ENCODE measurements at places on chromosomes 6 and 20. TPM values are rescaled to one million over a fixed set of nuclear protein-coding genes. Genes with fewer than 3 reads are reported as not detected.

GRCh38 chr20:49285813-49286494 is 8.1 kb upstream of the ZNFX1 start:
- DNase-seq, result no peak

GRCh38 chr20:62365814-62366369 is 1.2 kb downstream of the LAMA5 start:
- DNase-seq, result no peak

GRCh38 chr6:161303628-161304340 is 29.9 kb upstream of the AGPAT4 start:
- DNase-seq, result no peak

GRCh38 chr6:119672725-119673124 is 323.2 kb upstream of the MAN1A1 start:
- DNase-seq, result no peak

DNA sequence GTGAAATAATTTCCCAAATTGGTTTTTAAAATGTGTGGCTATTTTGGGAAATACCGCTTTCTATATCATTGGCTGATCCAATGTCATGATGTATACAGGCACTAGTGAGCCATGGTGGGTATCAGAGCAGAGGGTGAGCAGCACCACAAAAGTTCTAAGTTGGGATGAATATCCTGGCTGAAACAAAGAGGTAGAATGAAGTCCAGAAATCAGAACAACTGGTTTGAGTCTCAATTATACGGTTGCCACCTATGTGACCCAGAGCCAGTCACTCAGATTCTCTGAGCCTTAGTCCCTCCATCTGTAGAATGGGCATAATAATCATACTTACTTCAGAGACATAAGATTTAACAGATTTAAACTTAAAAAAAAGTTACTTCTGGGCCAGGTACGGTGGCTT is 172.3 kb downstream of the ZFP64 start:
- DNase-seq, result no peak

- no peak for DNase-seq
Observed at GRCh38 chr20:3129094-3129493, 30.6 kb downstream of the FASTKD5 start.

GRCh38 chr20:41433203-41433602 is 66.6 kb upstream of the EMILIN3 start:
- DNase-seq, result no peak

DNA sequence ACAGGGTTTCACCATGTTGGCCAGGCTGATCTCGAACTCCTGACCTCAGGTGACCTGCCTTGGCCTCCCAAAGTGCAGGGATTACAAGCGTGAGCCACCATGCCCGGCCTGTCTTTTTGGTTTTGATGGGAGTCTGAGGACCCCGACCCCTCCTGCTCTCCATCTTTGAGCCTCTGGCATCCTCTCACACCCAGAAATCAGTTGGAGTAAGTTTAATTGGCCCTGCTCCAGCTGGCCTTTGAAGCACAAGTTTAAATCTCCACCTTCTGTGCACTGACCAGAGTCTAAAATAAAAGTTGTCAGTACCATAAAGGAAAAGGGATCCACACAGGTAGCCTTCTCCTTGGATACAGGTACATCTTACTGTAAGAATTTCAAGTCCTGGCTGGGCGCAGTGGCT is 15.9 kb upstream of the C20orf144 start:
- no peak for DNase-seq

- no peak for DNase-seq
Observed at GRCh38 chr6:42243046-42243445, 25.4 kb upstream of the MRPS10 start.

The SHLD1 gene
- total RNA-seq, result 2.9 TPM

DNA sequence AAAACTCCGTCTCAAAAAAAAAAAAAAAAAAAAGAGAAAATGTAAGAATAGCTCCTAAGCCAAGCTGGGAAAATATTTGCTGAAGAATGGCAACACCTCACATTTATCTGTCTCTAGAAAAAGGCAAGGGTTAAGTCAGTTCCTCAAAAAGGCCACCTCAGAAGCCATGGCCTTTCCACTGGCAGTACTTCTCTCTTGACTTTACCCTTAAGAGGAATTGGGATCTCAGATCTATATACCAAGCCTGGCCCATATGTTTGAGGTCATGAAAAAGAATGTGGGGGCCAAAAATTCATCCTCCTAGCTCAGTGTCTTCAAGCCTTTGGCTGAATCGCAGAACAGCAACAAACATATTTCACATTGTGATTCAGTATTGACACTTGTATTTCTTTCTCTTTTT is 10.9 kb upstream of the NCOA3 start:
- no peak for DNase-seq

The CEBPB gene
- 202 TPM for total RNA-seq

The OXT gene
- total RNA-seq, result not detected

The ALDH8A1 gene
- total RNA-seq, result 4.2 TPM

The VEGFA gene
- total RNA-seq, result 175 TPM

The MSH5 gene
- total RNA-seq, result 21.2 TPM

GRCh38 chr6:33197431-33198048 is 2.9 kb downstream of the RXRB start:
- no peak for DNase-seq

The MAPK13 gene
- total RNA-seq, result 11.7 TPM

- DNase-seq, result peak; percentile 17
Observed at GRCh38 chr20:10321138-10321717, 102.6 kb downstream of the SNAP25 start.

- no peak for DNase-seq
Observed at GRCh38 chr6:169140986-169141495, 112.6 kb downstream of the THBS2 start.

DNA sequence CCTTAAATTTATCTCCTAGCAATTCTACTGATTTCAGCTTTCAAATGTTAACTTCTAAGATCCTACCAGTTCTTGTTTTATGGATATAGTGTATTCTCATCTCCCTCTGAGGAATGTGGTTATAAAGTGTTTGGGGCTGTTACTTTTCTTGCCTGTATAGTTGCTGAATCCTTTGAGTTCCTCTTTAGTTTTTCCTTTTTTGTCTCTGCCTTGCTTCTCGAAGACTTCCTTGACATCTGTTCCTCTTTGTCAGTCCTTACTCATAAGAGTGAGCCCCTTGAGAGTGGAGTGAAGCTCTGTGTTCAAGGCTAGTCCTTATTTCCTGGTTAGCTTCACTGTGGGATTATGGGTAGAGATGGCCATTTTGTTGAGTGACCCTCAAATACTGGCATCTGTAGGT is 84.6 kb downstream of the ELOVL4 start:
- no peak for DNase-seq

DNA sequence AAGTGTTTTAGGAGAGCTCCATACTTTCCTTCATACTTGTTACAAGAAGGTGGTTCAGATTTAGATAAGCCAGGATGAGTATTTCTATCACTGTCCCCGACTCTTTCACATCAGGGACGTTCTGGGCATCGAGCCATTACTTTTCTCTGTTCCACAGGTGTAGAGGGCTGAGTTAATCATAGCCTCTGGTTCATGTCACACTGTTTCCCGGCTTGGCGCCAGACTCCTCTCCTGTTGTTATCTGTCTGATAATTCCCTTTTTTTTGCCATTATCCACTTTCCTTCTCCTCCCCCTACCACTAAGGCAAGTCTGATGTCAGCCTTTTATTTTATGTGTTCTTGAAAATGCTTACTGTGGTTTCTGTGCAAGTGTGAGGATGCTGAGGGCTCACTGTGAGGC is 593.4 kb downstream of the UTRN start:
- no peak for DNase-seq

- no peak for DNase-seq
Observed at GRCh38 chr6:44715188-44715587, 327.7 kb downstream of the CDC5L start.

Measured in tibial nerve (tissue), 4 donors.